Activated CD4-positive, alpha-beta memory T cell treated with anti-CD3 and anti-CD28 coated beads for 36 hours (primary cell): ENCODE measurements at places on chromosomes 2 and 18. TPM values are rescaled to one million over a fixed set of nuclear protein-coding genes. Genes with fewer than 3 reads are reported as not detected.

QPCT gene
- 0.43 TPM for total RNA-seq

ABHD1 gene
- total RNA-seq: 0.29 TPM

PTMA gene
- total RNA-seq: 1,763 TPM

TXNL1 gene
- 68.9 TPM for total RNA-seq

ALK gene
- total RNA-seq: not detected

CYRIA gene
- 0.81 TPM for total RNA-seq

KCNF1 gene
- not detected for total RNA-seq

MLPH gene
- not detected for total RNA-seq

DNA sequence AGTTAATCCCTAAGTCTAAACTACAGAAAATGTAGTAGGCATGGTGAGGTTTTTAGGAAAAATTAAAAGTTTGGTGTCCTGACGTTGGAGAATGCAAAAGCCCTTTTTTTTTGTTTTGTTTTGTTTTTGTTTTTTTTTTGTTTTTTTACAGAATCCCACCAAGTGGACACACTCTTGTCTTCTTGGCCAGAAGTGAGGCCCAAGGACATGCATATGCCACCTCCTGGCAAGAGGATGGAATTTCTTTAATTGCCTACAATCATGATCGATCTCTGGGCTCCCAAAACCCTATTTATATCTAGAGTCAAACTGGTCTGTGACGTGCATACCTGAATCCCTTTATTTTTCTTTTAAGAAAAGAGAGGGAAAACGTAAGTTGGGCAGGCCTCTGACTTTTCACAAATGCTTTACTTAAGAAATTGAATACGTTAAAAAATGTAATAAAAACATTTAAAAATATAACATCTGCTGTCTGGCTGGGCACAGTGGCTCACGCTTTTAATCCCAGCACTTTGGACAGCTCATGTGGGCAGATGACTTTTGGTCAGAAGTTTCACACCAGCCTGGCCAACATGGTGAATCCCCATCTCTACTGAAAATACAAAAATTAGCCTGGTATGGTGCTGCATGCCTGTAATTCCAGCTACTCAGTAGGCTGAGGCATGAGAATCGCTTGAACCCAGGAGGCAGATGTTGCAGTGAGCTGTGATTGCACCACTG lies 502.7 kb downstream of the CBLN2 start:
- H3K27ac ChIP-seq: no peak overlapping the region
- no peak overlapping the region for H3K4me3 ChIP-seq
- H3K4me1 ChIP-seq: no peaks in the 10 kb centered on the region
- H3K27me3 ChIP-seq: no peaks in the 10 kb centered on the region
- no peak for DNase-seq

DNA sequence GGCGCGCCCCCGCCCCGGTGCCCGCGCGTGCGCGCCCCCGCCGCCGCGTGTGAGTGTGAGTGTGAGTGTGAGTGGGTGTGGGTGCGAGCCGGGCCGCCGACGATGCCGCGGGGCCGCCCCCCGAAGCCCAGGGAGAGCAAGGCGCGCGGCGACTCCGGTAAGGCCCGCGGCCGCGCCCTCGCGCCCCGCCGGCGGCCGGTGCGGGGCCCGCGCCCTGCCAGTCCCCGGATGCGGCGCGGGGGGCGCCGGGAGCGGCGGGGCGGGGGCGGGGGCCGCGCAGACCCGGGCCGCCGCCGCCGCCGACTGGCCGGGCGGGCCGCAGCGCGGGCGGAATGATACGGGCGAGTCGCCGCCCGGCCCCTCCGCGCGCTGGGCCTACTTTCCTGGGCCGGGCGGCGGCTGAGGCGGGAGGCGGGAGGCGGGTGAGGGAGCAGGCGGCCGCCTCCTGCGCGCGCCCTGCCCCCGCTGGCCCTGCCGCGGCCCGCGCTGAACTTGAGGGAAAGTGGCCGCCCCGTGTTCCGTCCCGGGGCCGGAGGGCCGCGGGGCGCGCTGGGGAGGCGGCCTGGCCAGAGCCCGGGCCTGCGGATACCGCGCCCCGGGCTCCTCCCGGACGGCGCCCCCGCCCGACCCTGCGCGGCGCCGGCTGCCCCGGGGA lies at the start of gene ZNF236:
TSS of gene ZNF236 (plus strand) at position 52 of the 655 bp plus-strand sequence. CDS start at position 103, 51 bp downstream.
- H3K27me3 ChIP-seq: no peaks in the 10 kb centered on the region
- peaks cover 50% of the 10 kb centered on the region for H3K4me1 ChIP-seq
- peaks cover 8% of the 10 kb centered on the region for H3K36me3 ChIP-seq
- H3K4me3 ChIP-seq: peak within 1 kb of the TSS; percentile 89

- H3K4me1 ChIP-seq: no peaks in the 10 kb centered on the region
- no peak overlapping the region for H3K4me3 ChIP-seq
- H3K27ac ChIP-seq: no peak overlapping the region
- H3K36me3 ChIP-seq: no peaks in the 10 kb centered on the region
These were observed 95.1 kb downstream of the MYO5B start for GRCh38 chr18:50099725-50100407.

DNA sequence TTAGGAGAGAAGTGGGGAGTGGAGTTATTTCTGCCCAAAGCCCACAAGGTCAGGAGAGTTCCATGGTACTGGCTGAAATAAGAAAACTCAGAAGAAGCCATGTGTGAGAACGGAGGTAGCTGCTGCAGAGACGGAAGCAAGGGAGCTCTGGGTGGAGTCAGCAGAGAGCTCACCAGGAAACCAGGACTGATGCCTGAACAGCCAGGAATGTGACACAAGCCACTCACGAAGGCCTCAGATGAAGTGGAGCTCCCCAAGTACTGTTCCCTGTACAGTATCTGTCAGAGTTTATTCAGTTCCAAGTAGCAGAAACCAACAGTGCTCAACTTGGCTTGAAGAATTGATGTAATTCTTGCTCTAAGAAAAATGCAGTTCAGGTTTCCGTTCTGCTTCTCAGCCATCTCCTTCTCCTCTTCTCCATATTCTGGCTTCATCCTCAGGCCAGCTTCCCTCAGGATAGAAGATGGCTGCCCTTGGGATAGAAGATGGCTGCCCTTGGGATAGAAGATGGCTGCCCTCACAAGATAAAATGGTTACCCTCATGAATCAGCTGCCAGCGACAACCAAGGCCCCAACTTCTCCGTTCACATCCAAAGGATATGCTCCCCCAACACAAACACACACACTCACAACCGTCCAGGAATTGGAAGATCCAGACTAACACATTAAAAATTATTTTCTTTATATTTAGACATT lies 117.4 kb upstream of the SH3BP4 start:
- H3K27ac ChIP-seq: no peak overlapping the region
- H3K36me3 ChIP-seq: no peaks in the 10 kb centered on the region
- peaks cover 9% of the 10 kb centered on the region for H3K27me3 ChIP-seq
- H3K4me3 ChIP-seq: no peak overlapping the region
- DNase-seq: no peak

- no peak overlapping the region for H3K27ac ChIP-seq
- no peak overlapping the region for H3K4me3 ChIP-seq
- no peaks in the 10 kb centered on the region for H3K36me3 ChIP-seq
- peaks cover 7% of the 10 kb centered on the region for H3K4me1 ChIP-seq
These were observed 269.6 kb upstream of the SIX3 start for GRCh38 chr2:44671916-44672315.

DNA sequence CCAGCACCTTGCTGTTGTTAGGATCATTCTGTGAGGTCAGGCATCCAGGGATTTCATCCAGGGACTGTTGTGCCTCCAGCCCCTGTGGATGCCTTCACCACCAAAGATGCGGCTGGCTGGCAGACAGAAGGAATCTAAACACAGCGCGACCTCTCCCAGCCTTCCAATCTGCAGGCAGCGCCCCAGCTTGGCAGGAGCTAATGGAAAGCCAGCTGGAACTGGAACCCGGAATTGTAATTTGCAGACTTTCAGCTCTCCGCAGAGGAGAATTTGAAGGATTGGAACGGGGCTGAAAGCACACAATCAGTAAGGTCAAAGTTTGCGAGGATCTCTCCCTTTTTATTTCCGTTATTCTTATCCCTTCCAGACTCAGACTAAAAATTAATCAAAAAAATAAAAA lies 127.8 kb downstream of the TRIB2 start:
- DNase-seq: no peak
- no peaks in the 10 kb centered on the region for H3K36me3 ChIP-seq
- no peak overlapping the region for H3K4me3 ChIP-seq
- no peak overlapping the region for H3K27ac ChIP-seq

DNA sequence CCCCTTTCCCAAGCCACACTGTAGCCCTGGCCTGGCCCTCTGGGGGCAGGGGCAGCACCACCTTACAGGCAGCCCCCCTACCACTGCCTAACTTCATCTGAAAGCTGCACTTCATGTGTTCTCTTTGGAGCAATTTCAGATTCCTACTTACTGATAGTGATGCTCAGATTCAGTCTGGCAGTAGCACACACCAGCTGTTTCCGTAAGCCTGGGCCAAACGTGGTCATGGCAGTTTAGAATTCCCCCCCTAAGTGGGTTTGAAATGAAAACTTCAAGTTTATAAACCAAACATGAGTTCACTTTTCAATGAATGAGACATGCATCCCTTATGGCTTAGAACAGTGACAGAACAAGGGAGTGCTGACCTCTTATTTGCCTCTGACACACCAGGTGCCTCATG lies 29.4 kb downstream of the GDF7 start:
- H3K27ac ChIP-seq: no peak overlapping the region
- H3K27me3 ChIP-seq: no peaks in the 10 kb centered on the region
- DNase-seq: no peak
- H3K4me3 ChIP-seq: no peak overlapping the region

- H3K4me3 ChIP-seq: no peak overlapping the region
- peaks cover 11% of the 10 kb centered on the region for H3K36me3 ChIP-seq
- H3K27me3 ChIP-seq: no peaks in the 10 kb centered on the region
- DNase-seq: peak; percentile 15
These were observed 16.0 kb downstream of the ASPRV1 start for GRCh38 chr2:69945441-69945840.

GRCh38 chr18:46148810-46149209 lies 44.6 kb downstream of the HAUS1 start:
- H3K36me3 ChIP-seq: no peaks in the 10 kb centered on the region
- H3K27ac ChIP-seq: no peak overlapping the region
- no peaks in the 10 kb centered on the region for H3K27me3 ChIP-seq

GRCh38 chr2:137173463-137173862 lies 408.1 kb downstream of the THSD7B start:
- no peak overlapping the region for H3K4me3 ChIP-seq
- H3K27ac ChIP-seq: no peak overlapping the region
- no peak for DNase-seq
- H3K27me3 ChIP-seq: no peaks in the 10 kb centered on the region
- no peaks in the 10 kb centered on the region for H3K4me1 ChIP-seq
- no peaks in the 10 kb centered on the region for H3K36me3 ChIP-seq

DNA sequence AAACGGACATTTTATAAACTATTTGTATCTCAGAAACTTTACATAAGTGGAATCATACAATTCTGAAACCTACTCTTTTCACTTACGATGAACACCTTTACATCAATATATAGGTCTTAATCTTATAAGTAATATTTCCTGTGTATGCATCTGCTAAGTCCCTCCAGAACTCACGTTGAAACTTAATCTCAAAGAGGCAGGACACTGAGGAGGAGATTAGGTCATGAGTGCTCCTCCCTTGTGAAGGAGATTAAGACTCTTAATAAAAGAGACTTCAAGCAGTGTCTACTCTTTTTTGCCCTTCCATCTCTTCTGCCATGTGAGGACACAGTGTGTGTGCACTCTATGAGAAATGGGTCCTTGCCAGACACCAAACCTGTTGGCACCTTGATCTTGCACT lies 94.7 kb upstream of the CDKL4 start:
- H3K27ac ChIP-seq: no peak overlapping the region
- H3K27me3 ChIP-seq: no peaks in the 10 kb centered on the region
- DNase-seq: no peak
- no peaks in the 10 kb centered on the region for H3K4me1 ChIP-seq
- peaks cover 6% of the 10 kb centered on the region for H3K36me3 ChIP-seq

- DNase-seq: no peak
- no peak overlapping the region for H3K27ac ChIP-seq
- peaks cover 5% of the 10 kb centered on the region for H3K27me3 ChIP-seq
- H3K4me1 ChIP-seq: peaks cover 24% of the 10 kb centered on the region
These were observed 40.1 kb upstream of the ZNF396 start for GRCh38 chr18:35417223-35417622.

DNA sequence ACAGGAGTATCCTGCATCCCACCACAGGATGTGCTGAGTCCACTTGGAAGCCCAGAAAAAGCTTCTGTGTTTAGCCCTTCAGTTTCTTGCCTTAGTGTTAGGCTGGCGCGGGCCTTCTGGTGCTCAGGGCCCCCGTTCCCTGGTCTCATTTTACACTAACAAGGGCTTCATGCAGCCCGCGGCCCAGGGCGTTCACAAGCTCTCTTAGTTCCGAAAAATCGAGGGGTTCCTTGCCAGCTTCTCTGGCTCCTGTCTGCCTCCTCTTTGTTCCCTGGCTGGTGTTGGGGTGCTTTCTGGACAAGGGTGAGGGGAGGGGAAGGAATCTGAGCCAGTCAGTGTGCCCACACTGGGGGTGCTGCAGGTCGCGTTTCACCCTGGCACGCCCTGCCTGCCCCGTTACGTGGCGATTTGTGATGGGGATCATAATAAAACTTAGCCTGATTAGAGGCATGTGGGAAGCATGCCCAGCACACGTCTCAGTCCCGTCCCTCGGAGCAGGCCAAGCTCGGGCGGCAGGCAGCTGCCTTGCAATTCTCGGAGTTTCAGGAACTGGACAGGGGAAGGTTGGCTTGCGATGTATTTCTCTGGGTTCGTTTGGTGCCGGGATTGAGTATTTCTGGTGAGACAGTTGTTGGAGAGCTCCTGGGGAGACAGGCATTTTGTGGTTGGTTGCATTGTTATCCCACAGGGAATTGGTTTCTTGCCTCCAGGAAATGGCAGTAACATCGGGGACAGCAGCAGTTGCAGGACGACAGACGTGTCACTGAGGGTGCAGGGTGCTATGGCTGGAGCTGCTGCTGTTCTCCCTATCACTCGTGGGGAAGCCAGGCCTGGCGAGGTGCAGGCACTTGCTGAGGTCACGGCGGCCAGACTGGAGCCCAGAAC lies 22.9 kb downstream of the SH3BP4 start:
- peaks cover 16% of the 10 kb centered on the region for H3K27me3 ChIP-seq
- H3K36me3 ChIP-seq: no peaks in the 10 kb centered on the region
- no peak overlapping the region for H3K4me3 ChIP-seq

DNA sequence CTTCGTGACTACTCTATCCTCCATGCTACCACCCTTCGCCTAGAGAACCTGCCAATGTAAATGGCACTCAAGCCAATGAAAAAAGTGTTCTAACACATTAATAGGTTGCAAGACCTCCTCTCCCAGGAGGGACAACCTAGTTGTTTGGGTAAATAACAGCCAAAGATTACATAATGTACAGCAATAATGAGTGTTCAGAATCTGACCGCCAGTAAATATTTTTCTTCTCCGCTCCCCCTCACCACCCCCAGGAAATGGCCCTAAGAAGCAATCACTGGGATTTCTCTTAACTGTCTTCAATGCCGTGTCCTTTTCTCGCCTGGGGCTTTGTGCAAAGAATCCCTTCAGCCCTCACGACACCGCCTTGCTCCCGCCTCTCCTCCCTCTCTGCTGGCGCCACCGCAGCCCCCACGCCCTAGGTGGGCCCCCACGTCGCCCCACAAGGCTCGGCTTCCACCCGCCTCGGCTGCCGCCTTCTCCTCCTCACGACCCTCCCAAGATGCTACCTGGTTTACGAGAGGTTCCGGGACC lies 458 bp downstream of the HYCC2 start:
- H3K4me3 ChIP-seq: peak overlapping the region; percentile 91
- peaks cover 53% of the 10 kb centered on the region for H3K4me1 ChIP-seq
- H3K27ac ChIP-seq: peak overlapping the region; percentile 86
- peaks cover 4% of the 10 kb centered on the region for H3K36me3 ChIP-seq
- DNase-seq: no peak
